T-helper 17 cell (primary cell): ENCODE measurements at places on chromosomes 1 and 21.

DNA sequence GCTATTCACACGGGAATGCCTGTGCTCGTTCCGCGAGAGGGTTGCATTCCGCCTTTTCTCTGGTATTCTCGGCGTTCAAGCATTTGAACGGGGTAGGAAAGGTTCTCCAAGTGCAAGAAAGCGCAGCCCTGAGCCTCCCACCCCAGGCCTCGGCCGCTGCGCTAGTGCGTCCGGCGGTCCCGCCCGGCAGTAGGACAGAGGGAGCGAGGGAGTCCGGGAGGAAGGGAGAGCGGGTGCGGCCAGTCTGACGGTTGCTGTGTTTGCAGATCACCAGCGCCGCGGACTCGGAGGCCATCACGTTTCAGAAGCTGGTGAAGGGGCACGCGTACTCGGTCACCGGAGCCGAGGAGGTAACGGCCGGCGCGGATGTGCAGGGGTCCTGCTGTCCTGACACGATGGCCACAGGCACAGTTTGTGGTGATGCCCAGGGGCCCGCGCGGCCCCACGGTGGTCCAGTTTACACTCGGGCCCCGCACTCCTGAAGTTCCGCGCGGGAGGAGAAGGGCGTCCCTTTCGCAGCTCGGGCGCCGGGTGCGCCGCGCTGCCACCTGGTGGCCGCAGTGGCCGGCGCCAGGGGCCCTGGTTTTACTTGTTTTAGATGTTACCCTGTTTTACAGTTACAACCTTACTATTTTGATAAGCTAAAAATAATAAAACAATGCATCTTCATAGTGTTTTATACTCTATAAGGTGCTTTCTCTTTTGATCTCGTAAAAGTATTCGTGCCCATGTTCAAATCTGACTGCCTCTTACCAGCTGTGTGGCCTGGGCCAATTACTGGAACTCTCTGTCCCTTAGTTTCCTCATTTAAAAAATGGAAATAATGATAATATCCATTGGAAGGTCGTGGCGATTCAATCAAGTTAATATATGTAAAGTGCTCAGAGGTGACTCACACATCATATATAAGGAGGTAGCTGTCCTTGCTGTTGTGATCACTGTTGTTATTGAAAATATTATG, 36.7 kb downstream of the CAPN2 start:
- DNase-seq = peak; percentile 65

GRCh38 chr1:54323324-54323739, 82.9 kb downstream of the SSBP3 start:
- DNase-seq = no peak

GRCh38 chr1:217090060-217090911, 367.1 kb upstream of the ESRRG start:
- DNase-seq = no peak

- DNase-seq = no peak
These were observed 48.1 kb upstream of the ENAH start for GRCh38 chr1:225700889-225701465.
